Left lung (tissue), 14 donors: ENCODE measurements at places on chromosomes 1 and 21.

GRCh38 chr21:29033871-29034270 is 9.4 kb downstream of the USP16 start:
- no peak for DNase-seq
- no peak overlapping the region for H3K4me3 ChIP-seq
- no peaks in the 10 kb centered on the region for H3K4me1 ChIP-seq
- H3K27ac ChIP-seq = no peak overlapping the region
- H3K36me3 ChIP-seq = no peaks in the 10 kb centered on the region

DNA sequence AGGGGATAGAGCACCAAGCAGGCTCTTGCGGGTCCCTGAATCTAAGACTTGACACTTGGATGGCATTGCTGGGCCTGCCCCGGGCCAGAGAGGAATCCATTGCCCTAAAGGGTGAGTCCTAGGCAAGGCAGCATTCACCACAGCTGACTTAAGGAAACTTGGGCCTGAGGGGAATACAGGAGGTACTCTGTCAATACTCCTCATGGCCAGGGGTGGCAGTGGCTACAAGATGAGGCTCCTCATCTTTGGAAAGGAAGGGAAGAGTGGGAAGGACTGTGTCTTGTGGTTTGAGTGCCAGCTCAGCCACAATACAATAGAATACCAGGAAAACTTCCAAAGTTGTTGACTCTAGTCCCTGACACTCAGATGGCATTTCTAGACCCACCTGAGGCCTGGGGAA is 5.1 kb downstream of the KRTAP22-1 start:
- no peak overlapping the region for H3K4me3 ChIP-seq
- H3K27ac ChIP-seq = no peak overlapping the region
- H3K27me3 ChIP-seq = no peaks in the 10 kb centered on the region
- no peaks in the 10 kb centered on the region for H3K4me1 ChIP-seq
- no peak for DNase-seq
- H3K36me3 ChIP-seq = no peaks in the 10 kb centered on the region

GRCh38 chr1:5842679-5843078 is 149.5 kb downstream of the NPHP4 start:
- H3K4me1 ChIP-seq = no peaks in the 10 kb centered on the region
- no peak overlapping the region for H3K4me3 ChIP-seq
- no peak for DNase-seq
- peaks cover 80% of the 10 kb centered on the region for H3K27me3 ChIP-seq
- H3K27ac ChIP-seq = no peak overlapping the region
- no peaks in the 10 kb centered on the region for H3K36me3 ChIP-seq

GRCh38 chr1:58997060-58997411 is 213.2 kb upstream of the JUN start:
- H3K4me3 ChIP-seq = no peak overlapping the region
- H3K4me1 ChIP-seq = no peaks in the 10 kb centered on the region
- H3K27me3 ChIP-seq = no peaks in the 10 kb centered on the region
- no peaks in the 10 kb centered on the region for H3K36me3 ChIP-seq
- no peak for DNase-seq

- no peaks in the 10 kb centered on the region for H3K27me3 ChIP-seq
- no peak overlapping the region for H3K27ac ChIP-seq
- H3K36me3 ChIP-seq = peaks cover 90% of the 10 kb centered on the region
Observed at GRCh38 chr1:207812778-207813511, 61.1 kb downstream of the CD46 start.
